Daoy (cell line): ENCODE measurements at places on chromosomes 2 and 18.

DNA sequence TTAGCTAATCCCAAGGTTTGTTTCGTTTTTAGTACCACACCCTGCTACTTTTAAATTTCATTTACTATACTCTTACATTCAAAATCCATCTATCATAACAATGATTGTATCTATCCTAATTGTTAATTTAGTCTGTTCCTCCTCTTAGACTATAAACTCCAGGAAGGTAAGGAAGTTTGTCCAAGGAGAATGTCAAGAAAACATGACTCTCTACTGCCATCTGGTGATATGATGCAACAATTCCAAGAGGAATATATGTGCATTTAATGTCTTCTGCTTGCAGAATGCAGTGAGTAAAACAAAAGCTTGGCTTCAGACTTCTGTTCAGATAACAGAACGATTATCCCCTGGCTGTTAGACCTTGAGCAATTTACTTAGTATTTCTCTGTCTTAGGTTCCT lies 1267.1 kb downstream of the LRP1B start:
- DNase-seq: no peak

- no peak for DNase-seq
Observed at GRCh38 chr18:76518123-76518859, 23.2 kb upstream of the ZNF516 start.

- no peak for DNase-seq
Observed at GRCh38 chr2:51324051-51324450, 292.1 kb upstream of the NRXN1 start.

DNA sequence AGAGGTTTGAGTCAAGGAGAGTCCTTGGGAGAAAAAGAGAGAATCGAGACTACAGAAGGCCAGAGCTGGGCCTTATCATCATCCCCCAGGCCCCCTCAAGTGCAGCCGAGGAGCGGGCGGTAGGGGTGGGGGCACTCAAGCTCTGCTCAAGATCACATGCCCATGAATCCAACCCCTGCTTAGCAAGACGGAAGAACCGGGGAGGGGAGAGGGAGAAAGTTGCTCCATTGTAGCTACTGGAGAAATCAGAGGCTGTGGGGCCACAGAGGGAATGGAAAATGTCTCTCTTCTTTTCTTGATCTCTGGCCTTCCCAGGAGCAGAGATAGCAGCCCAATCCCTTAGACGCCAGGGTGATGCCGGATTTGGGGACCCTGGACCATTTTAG lies 14.6 kb downstream of the SLC4A3 start:
- no peak for DNase-seq

GRCh38 chr2:239684996-239685395 lies 284.2 kb upstream of the HDAC4 start:
- DNase-seq: no peak

DNA sequence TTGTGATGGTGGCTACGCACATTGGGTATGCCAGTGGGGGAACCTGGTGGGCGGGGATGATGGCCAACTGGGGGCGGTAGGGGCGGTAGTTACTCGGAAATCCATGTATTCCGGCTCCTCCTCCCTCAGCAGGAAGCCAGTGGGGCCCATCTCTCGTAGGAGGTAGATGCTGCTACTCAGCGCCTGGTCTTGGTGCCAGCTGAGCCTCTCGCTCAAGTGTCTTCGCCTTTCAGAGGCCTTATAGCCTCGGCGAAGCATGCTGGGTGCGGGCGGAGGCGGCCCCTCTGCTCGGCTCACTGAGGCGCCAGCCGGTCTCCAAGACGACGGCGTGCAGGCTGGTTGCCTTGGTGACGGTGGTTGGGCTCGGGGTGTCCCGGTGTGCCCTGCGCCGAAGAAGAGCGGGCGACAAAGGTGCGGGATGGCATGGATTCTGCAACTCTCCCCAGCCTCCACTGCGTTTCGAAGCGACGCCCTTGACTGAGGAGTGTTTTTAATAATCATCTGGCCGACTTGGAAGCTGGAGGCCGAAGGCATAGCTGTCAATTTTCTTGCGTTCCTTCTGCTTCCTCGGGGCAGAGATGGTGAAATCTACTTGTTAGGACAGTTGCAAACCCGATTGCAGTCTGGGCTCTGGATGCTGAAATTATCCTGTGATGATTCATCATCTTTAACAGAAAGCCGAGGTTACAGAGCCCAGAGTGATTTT lies at the start of gene ZSWIM2:
Gene ZSWIM2 (minus strand): TSS at position 298 of the 706 bp plus-strand sequence. CDS start 40 bp downstream, at position 258.
- peak; percentile 68 for DNase-seq

- no peak for DNase-seq
Observed at GRCh38 chr2:53629501-53629900, 138.1 kb upstream of the CHAC2 start.

DNA sequence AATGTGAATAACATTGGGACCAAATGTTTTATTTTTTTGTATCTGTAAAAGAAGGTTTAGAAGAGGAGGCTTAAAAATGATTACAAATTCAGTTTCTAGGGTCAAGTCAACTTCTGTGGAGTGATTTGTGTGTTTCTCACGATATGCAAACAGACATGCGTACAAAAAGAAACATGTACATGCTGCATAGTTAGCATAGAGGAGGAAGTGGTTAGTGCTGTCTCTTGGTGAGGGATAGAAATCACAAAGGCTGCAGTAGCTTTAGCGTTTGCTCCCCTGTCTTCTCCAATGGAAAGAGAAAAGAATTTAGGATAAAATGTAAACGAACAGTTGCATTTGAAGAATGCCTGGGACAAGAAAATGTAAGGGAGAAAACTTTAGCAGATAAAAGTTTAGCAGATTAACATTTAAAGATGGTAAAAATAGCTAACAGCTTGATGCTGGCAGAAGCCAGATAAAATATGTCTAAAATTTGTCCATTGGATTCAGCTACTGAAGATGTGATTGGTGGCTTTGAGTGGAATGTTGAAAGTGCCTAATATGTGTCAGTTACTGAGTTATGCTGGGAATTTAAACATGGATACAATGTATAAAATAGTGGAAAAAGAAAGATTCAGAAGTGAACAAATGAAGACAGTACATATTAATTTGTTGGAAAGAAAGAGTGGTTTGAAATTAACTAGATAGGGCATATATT lies 44.9 kb downstream of the MALT1 start:
- DNase-seq: no peak

GRCh38 chr2:191321861-191322662 lies 76.9 kb downstream of the MYO1B start:
- peak; percentile 91 for DNase-seq

GRCh38 chr2:5661362-5661761 lies 30.8 kb upstream of the SOX11 start:
- DNase-seq: no peak

- DNase-seq: no peak
Observed at GRCh38 chr18:9741406-9741792, 33.3 kb downstream of the RAB31 start.

DNA sequence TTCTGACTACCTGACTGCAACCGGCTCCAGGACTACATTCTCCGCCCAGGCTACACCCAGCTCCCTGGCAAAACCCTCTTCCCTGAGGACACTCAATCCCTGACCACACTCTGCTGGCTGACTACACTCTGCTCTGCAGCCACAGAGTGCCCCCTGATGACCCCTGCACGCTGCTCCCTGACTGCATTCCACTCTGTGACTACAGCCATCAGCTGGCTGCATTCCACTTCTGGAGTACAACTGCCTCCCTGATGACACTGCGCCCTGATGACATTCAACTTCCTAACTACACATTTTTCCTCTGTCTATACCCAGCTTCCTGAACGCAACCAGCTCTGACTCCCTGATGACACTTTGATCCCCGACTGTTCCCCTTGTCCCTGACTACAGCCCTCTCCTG lies 71.3 kb upstream of the NRXN1 start:
- no peak for DNase-seq

DNA sequence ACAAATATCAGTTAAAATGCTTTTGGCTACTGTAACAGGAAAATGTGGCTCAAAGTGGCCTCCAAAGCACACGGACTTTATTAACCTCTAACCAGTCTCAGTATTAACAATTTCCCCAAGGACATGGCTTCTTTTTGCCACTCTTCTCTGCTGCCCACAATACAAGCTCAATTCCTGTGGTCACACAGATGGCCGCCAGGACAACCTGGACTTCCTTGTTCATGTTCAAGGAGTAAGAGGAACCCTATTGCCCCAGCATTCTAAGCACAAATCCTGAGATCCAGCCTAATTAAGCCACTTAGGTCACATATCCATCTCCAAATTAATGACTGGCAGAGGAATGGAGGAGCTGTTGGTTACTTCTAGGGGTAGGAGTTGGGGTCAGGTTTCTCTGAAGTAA lies 38.2 kb downstream of the AOX1 start:
- no peak for DNase-seq

- no peak for DNase-seq
Observed at GRCh38 chr18:6983366-6983765, 134.2 kb downstream of the LAMA1 start.

DNA sequence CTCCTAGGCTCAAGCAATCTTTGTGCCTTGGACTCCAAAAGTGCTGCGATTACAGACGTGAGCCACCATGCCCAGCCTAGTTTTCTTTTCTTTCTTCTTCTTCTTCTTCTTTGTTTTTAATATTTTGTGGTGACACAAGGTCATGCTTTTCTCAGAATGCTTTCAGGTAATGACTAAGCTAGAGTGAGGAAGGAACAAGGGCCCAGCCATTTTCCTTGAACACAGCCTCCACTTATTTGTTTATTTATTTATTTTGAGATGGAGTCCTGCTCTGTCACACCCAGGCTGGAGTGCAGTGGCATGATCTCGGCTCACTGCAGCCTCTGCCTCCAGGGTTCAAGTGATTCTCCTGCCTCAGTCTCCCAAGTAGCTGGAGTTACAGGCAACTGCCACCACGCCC lies 74.3 kb upstream of the ST3GAL5 start:
- no peak for DNase-seq

DNA sequence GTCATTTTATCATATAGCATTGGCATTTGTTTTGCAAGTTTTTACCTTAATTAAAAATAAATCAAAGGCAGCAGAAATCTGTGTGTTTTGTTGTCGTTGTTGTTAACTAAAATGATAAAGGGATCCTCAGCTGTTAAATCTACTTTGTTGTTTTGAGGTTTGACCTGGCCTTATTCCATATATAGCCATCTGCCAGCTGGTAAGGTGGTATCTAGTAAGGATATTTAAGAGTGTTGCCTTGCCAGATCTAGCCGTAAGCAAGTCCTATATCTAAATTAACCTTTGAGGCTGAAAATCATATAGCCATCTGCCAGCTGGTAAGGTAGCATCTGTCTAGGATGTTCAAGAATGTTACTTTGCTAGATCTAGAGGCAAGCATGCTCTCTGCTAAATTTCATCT lies 56.6 kb downstream of the BMPR2 start:
- no peak for DNase-seq

- DNase-seq: peak; percentile 80
Observed at GRCh38 chr2:70083344-70084156, 3.7 kb upstream of the PCBP1 start.

DNA sequence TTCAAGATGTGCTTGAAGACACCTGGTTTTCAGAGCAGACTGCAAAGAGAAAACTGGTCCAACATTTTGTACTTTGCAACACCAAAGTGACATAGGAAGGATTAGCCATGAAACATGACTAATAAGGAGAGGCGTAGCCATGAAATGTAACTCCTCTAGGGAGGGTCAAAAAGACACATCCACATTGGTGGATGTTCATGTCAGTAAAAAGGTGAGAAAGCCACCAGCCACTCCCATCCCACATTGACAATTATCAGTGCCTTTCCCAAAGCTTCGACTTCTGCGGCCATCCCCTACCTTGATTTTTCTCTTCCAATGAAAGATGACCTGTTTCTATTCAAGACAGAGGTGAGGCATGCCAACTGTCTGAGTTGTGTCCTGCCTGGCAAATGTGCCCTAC lies 223.2 kb downstream of the ALK start:
- no peak for DNase-seq

DNA sequence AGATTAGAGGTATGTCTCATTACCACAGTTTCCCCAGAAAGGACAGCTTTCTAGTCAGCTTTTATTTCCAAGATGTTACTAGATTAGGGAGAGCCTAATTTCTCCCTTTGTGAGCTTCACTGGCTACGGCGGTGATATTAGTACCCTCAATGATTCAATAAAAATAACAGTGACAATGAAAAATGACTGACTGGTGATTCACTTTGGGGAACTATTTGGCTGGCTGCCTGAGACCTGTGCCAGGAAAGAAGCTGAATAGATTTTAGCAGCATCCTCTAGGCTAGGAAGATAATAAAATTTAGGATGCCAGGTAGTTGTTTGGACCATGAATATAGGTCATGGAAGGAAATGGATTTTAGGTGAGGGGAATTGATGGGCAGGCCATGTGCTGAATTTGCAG lies 178.7 kb downstream of the FMNL2 start:
- peak; percentile 81 for DNase-seq

DNA sequence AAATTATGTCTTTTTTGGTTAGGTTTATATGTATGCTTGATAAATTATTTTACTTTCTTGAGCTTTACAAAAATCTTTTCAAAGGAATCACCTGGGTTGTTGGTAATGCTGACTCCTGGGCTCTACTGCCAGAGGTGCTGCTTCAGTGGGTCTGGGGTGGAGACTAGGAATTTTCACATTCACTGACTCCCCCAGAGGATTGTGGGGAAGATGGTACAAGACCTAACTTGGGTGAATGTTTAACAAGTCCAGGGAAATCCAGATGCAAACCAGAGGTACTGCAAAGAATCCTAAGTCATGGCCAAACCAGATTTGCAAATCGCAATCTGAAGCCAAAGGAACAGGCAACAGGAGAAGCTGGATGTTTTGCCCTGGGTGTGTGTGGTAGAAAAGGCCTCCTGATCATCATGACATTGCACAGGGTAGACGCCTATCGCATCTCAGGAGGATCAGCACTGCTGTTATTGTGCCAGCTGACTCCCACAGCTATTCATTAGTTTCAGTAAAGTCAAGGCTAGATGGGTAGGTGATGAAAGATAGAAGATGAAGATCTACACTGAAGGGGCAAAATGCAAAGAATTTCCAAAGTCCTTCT lies 185.2 kb downstream of the BARD1 start:
- no peak for DNase-seq

- DNase-seq: peak; percentile 47
Observed at GRCh38 chr2:182672466-182673165, 43.4 kb upstream of the DNAJC10 start.

DNA sequence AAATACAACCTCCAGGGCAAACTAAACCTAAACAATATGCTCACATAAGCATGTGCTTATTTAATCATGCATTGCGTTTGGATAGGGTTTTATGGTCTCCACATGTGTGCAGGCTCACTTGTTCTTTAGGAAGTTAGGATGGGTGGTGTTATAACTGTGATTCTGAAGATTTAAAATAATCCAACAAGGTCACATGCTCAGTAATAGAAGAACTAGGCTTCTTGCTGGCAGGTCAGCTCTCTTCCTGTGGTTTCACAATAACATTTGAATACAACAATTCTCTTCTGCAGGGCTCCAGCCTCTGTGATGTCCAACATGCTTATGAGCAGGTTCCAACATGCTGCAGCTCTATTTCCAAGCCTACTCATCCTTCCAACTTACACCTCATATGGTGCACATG lies 84.0 kb downstream of the MYL12B start:
- DNase-seq: no peak

- DNase-seq: no peak
Observed at GRCh38 chr2:42754021-42754775, 9.7 kb downstream of the OXER1 start.

GRCh38 chr2:104378853-104379374 lies 475.0 kb upstream of the POU3F3 start:
- DNase-seq: peak; percentile 72
